Effector memory CD4-positive, alpha-beta T cell (primary cell): ENCODE measurements at places on chromosomes 7 and 10.

DNA sequence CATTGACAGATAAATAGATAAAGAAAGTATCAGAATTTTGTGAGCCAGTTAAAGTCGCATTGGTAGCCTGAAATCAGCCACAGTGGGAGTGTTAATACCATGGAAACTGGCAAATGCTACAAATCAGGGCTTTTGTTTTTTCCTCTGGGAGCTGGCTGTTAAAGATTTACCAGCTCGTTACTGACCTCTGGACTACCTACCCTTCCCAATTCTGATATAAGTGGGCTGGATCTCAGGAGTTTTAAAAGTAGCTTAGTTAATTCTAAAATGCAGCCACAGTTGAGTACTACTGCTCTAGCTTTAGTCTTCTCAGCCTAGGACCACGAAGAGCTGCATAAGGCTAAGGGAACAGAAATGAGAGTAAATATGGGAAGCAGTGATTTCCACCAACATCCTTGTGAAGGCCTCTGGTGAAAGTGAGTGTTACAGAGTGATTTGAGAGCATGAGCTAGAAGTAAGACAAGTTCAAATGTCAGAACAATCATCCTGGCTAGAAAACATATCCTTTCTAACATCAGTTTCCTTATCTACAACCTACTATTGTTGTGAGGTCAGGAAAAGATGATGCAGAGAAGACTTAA, 53.2 kb downstream of the A1CF start:
- no peak for DNase-seq
- no peaks in the 10 kb centered on the region for H3K27me3 ChIP-seq
- H3K27ac ChIP-seq: no peak overlapping the region
- no peak overlapping the region for H3K4me3 ChIP-seq
- no peaks in the 10 kb centered on the region for H3K4me1 ChIP-seq

- H3K4me3 ChIP-seq: no peak overlapping the region
- no peak for DNase-seq
- no peaks in the 10 kb centered on the region for H3K36me3 ChIP-seq
- H3K27ac ChIP-seq: no peak overlapping the region
Observed at GRCh38 chr10:68877482-68878110, 23.5 kb upstream of the DDX50 start.

- peaks cover 4% of the 10 kb centered on the region for H3K27me3 ChIP-seq
- H3K4me1 ChIP-seq: no peaks in the 10 kb centered on the region
- no peak overlapping the region for H3K27ac ChIP-seq
Observed at GRCh38 chr10:71255808-71256660, 43.7 kb downstream of the UNC5B start.

GRCh38 chr10:111247781-111248389, 171.1 kb downstream of the ADRA2A start:
- H3K4me3 ChIP-seq: no peak overlapping the region
- DNase-seq: no peak
- H3K4me1 ChIP-seq: no peaks in the 10 kb centered on the region
- no peak overlapping the region for H3K27ac ChIP-seq

DNA sequence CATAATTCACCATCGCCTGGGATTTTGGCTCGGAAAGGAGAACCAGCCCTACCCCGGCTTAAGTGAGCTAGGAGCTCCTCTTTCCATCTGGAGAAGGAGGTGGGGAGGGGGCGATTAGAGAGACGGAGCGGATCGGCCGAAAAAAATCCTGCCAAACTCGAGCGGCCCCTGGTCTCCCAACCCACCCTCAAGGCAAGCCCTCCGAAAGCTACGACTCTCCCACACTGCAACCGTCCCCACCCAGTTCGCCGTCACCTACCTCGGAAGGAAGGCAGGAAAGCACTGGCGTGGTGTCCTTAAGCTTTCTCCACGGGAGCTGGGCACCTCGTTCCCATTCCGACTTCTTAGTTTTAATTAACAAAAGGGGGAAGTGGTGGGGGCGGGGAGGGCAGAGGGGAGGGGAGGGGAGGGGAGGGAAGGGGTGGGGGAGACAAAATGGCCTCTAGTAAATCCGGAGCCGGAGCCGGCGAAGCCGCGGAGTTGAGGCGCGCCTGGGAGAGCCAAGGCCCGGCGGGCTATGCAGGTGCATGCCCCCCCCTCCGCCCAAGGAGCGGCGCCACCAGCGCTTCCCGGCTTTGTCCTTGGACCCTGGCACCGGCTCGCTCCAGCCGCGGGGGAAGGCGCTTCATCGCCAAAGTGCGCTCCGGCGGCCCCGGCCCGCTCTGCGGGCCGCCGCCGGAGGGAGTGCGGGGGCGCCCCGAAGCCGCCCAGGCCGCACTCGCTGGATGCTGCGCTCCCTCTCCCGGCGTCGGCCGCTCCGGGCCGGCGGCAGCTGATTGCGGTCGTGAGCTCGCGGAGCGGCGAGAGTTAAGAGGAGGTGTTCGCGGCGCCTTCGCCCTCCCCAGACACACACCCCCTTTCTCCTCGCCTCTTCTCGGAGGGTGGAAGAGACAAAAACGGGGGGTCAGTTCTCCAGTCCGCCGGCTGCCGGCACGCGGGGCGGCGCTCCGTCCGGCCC, at the start of gene LRRC4:
Gene LRRC4, minus strand, starts transcription at position 784 of the 958 bp plus-strand sequence. CDS start 797 bp downstream, outside the sequence.
- H3K4me3 ChIP-seq: peak within 1 kb of the TSS; percentile 59
- no peak for DNase-seq
- H3K27ac ChIP-seq: no peak within 1 kb of the TSS

DNA sequence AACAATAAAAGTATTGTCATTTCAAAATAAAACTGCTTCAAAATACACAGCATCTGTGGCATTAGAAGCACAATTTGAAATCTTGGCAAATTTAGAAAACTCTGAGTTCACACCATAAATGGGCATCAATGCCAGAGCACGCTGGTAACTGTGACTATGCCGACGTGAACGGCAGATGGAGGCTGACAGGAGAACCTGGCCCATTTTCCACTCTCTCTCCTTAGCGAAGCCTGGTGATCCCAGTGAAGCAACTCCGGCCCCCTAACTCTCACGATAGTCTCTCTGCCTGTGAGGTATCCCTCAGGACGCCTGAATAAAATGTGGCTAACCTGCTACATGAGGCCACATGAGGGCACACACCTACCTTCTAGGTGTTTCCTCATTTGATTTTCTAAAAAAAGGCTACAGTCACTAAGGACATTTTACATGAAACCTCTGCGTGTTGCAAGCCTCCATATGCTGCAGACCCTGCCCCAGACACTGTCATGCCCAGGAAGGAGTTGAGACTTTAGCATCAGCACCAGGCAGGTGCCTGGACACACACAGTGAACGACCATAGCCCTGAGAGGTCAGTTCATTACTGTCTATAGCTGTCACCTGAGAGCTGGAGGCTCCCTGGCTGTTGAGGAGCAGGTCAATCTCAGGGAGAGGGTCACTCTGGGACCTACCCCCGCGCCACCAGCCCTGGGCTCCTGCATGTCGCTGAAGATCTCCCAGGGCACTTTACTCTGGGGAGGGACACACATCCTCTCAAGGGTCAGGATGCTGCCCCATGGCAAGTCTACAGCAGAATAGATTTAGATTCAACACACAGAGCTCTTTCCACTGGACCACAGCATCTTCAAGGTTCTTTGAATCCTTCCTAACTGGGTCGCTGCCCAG, 62.9 kb upstream of the CAMK2B start:
- peaks cover 77% of the 10 kb centered on the region for H3K36me3 ChIP-seq
- H3K4me3 ChIP-seq: no peak overlapping the region
- H3K27me3 ChIP-seq: no peaks in the 10 kb centered on the region
- no peak overlapping the region for H3K27ac ChIP-seq
- H3K4me1 ChIP-seq: no peaks in the 10 kb centered on the region

DNA sequence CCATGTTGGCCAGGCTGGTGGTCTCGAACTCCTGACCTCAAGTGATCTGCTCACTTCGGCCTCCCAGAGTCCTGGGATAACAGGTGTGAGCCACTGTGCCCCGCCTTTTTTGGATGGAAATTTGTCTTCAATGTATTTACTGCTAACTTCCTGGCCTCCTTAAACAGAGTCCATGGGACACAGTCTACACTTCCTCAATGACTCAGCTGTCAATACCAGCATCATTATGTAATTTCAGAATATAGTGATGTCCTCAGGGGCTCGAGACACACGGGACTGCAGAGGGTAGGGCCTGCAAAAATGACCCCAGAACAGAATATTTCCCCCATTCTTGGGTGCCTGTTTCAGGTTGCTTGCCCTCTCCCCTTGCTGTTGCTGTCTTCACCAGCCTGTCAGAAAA, 31.1 kb downstream of the CAMK2G start:
- no peak for DNase-seq
- no peaks in the 10 kb centered on the region for H3K27me3 ChIP-seq
- no peaks in the 10 kb centered on the region for H3K4me1 ChIP-seq
- H3K4me3 ChIP-seq: no peak overlapping the region

GRCh38 chr7:98214811-98215321, 3.6 kb downstream of the BHLHA15 start:
- H3K4me3 ChIP-seq: no peak overlapping the region
- DNase-seq: no peak
- H3K36me3 ChIP-seq: peaks cover 10% of the 10 kb centered on the region
- H3K27ac ChIP-seq: no peak overlapping the region

GRCh38 chr10:109963439-109963838, 40.1 kb upstream of the XPNPEP1 start:
- no peaks in the 10 kb centered on the region for H3K4me1 ChIP-seq
- H3K27me3 ChIP-seq: no peaks in the 10 kb centered on the region
- H3K27ac ChIP-seq: no peak overlapping the region
- H3K4me3 ChIP-seq: no peak overlapping the region

DNA sequence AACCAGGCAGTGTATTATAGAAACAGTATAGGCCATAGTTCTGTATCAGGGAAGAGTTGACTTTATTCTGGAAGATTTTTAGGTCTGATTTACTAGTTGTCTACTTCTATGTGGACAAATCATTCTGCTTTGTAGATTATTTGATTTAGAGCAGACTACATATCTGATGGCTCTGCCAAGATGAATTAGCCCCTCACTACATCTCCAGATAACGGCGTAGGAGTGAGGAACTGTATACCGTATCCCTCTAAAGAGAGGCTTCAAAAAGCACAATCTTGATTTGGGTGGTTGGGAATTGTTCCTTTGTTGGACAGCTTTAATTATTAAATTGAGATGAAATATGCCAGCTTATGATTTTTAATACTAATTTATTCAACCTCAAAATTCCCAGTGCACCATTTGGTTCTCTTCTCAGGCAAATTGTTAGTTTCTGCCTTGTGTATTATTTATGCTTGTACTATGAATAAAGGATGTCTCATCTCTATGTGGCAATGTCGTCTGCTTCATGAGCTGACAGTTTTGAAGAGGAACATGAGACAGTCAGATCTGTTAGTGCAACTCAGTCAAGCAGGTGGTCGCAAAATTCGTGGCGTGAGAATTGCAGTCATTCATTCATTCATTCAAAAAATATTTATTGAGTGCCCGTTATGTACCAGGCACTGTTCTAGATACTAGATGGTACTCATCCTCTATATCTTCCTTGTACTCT, 422.8 kb downstream of the EXOC4 start:
- H3K27me3 ChIP-seq: no peaks in the 10 kb centered on the region
- no peaks in the 10 kb centered on the region for H3K4me1 ChIP-seq
- H3K4me3 ChIP-seq: no peak overlapping the region
- no peak for DNase-seq
- no peaks in the 10 kb centered on the region for H3K36me3 ChIP-seq

GRCh38 chr10:63383141-63383540, 82.6 kb downstream of the JMJD1C start:
- H3K36me3 ChIP-seq: no peaks in the 10 kb centered on the region
- H3K27me3 ChIP-seq: no peaks in the 10 kb centered on the region
- peaks cover 5% of the 10 kb centered on the region for H3K4me1 ChIP-seq
- H3K4me3 ChIP-seq: no peak overlapping the region
- H3K27ac ChIP-seq: no peak overlapping the region

- no peak overlapping the region for H3K4me3 ChIP-seq
- H3K4me1 ChIP-seq: no peaks in the 10 kb centered on the region
- no peaks in the 10 kb centered on the region for H3K27me3 ChIP-seq
- H3K36me3 ChIP-seq: no peaks in the 10 kb centered on the region
Observed at GRCh38 chr10:65548001-65548400, 1377.8 kb upstream of the LRRTM3 start.

- no peaks in the 10 kb centered on the region for H3K4me1 ChIP-seq
- no peak for DNase-seq
- peaks cover 6% of the 10 kb centered on the region for H3K36me3 ChIP-seq
- H3K27me3 ChIP-seq: no peaks in the 10 kb centered on the region
Observed at GRCh38 chr10:60283397-60283796, 106.3 kb downstream of the ANK3 start.

DNA sequence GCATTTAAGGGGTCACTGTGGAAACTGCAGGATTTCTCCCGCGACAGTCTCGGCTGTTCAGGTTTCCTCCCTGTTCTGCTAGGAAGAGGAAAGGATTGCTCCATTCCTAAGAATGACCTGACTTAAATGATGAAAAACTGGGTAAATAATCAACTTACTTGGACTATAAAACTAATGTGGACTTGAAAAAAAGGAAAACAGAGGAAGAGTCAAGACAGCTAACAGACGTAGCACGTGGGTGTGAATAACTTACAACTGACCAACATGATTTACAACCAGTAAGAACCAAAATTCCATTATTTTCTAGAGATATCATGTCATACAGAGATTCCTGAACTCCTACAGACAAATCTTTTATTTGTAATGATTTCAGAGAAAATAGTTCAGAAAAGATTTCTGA, 93.8 kb downstream of the ADAM12 start:
- no peaks in the 10 kb centered on the region for H3K4me1 ChIP-seq
- no peak for DNase-seq
- no peak overlapping the region for H3K4me3 ChIP-seq
- H3K27ac ChIP-seq: no peak overlapping the region
- no peaks in the 10 kb centered on the region for H3K36me3 ChIP-seq

DNA sequence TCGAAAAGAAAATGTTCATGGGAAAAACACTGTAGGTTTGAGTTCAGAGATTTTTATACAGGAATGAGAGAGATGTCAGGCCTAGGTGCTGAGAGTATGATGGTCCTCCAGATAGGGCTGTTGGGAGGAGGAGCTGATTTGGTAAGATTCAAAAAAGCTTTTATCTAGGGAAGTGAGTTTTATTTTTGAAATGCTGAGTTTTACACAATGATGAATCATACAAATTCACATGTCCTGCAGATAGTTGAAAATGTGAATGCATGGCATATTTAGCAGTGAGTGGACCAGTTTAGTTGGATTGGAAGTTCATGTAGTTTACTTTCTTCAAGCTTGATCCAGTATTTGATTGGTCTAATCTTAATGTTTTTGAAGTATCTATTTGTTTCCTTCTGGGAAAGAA, 154.8 kb downstream of the LRRC4 start:
- H3K4me3 ChIP-seq: no peak overlapping the region
- H3K36me3 ChIP-seq: no peaks in the 10 kb centered on the region
- DNase-seq: no peak
- H3K27ac ChIP-seq: no peak overlapping the region
- no peaks in the 10 kb centered on the region for H3K27me3 ChIP-seq

DNA sequence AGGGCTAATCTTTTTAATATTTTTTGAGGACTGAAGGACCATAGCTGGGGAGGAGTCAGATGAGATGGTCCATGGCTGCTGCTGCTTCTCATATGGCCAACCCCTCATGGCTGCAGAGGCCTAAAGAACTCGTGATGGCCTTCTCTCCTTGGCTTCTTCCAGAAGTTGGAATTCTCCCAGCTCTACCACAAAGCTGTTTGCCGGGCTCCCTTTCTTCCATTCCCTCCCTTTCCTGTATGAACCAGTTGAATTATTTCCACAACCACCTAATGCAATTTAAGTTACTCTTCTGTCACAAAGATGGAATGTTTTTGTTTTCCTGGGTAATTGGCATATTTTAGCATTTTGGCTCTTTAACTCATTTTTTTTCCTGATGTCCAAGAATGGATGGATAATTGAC, 80.7 kb downstream of the PHTF2 start:
- H3K4me1 ChIP-seq: peaks cover 4% of the 10 kb centered on the region
- H3K36me3 ChIP-seq: no peaks in the 10 kb centered on the region
- no peak overlapping the region for H3K4me3 ChIP-seq
- no peak for DNase-seq
- no peaks in the 10 kb centered on the region for H3K27me3 ChIP-seq
- H3K27ac ChIP-seq: no peak overlapping the region
